Cerebellum (tissue), 4 donors: ENCODE measurements at places on chromosomes 6 and 20.

GRCh38 chr20:49575551-49576060 lies 7.7 kb upstream of the PTGIS start:
- peak; percentile 25 for DNase-seq

DNA sequence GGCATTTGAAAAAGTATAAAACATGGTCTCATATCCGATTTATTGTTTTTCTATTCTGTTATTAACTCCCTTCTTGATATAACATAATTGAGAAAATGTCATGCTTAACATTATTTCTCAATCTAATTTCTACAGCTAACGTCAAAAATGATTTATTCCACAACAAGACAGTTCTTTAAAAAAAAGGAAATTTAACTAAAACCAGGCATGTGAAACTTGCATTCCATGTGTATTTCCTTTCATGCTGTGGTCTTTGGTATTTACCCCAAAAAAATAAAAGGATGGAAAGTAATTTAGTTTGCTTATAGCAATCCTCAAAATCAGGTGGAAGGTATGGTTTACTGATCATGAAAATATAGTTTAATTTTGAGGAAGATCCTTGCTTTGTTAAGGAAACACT lies 142.8 kb downstream of the COL21A1 start:
- DNase-seq = no peak

DNA sequence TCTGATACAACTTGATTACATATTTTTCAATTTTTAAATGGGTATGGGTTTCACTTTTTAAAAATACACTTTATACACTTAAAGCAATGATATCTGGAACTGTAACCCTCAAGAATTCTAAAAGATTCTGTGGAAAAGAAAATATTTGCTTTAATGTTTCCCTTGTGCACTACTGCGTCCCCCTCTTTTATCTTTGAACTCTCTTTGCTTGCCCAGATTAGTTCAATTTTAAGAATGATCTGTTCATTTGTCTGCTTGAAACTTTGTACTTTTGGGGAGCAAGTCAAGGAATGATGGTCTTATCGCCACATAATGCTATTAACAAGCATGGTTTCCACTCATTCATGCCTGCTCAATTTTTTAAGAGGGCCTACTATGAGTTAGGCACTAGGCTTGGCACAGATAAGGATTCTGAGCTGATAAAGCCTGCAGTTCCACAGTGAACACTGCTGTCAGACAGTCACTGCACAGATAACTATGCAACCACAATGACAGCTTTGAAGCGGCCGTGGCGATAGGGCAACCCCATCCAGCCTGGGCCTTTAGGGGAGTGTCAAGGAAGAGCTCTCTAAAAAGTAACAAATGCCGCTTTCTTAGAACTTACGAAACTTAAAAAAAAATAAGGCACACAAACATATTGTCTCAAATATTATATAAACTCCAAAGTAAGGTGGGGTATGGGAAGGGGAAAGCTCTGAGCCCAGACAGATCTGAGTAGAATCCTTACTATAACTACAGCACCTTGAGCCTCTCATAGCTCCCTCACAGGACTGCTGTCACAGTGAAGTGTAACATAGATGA lies 29.7 kb downstream of the FYN start:
- DNase-seq = no peak

GRCh38 chr20:2042400-2042799 lies 48.5 kb upstream of the PDYN start:
- DNase-seq = no peak

GRCh38 chr20:41030531-41031242 lies 2.1 kb downstream of the TOP1 start:
- no peak for DNase-seq

DNA sequence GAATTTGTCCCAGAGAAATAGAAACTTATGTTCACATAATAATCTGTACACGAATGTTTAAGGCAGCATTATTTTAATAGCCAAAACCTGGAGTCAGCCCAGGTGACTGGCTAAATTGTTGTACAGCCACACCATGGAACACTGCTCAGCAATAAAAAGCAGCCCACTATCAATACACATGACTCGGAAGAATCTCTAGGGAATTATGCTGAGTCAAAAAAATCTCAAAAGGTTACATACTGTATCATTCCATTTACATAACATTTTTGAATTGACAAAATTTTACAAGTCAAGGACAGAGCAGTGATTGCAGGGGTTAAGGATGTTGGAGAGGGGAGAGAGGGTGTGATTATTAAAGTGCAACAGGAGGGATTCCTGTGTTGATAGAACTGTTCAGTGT lies 163.4 kb downstream of the UBE3D start:
- DNase-seq = no peak
